ENCODE measurements at places on chromosomes 1 and 21. TPM values are rescaled to one million over a fixed set of nuclear protein-coding genes. Genes with fewer than 3 reads are reported as not detected.
A peak's percentile ranks its signal among the peaks of the same experiment; 100 is the strongest.

DNA sequence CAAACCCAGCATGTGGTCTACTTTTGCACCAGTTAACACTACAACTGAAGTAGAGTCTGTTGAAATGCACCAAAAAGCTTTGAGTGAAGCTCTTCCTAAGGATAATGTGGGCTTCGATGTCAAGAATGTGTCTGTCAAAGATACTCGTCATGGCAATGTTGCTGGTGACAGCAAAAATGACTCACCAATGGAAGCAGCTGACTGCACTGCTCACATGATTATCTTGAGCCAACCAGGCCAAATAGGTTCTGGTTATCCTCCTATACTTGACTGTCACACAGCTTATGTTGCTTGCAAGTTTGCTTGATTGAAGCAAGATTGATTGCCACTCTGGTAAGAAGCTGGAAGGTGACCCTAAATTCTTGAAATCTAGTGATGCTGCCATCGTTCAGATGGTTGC lies 85.2 kb downstream of the DENND1B start:
- no peak for DNase-seq

DNA sequence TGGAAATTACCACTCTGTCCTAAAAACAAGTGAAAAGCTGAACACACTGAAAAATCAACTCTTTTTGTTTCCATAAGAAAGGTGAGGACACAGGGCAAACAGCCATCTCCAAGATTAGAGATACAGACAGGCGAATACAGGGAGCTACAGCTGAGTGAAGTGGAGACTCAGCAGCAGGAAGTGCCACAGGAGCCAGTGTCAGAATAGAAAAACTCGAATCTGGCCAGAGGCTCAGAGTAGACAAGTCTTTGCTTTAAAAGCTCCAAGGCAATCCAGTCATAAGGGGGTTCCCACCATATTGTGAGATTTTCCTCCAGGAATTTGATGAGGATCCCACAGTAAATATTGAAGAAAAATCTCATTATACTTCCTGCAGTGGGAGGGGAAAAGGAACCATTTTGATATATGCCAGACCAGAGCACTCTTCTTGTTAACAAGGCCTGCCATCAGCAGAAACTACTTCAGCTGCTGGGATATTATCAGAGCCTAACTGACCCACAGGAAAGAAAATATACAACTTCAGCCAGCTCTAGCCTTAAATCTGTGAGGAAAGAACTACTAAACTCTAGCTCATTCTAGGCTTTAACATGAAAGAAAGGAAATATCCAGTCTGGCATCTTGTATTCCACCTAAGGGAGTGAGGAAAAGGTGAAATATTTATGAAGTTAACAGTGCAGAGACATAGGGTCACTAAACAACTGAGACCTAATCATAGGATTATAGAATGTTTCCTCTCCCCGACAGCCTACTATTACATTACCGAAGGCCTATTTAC lies 256.2 kb upstream of the OLFM3 start:
- DNase-seq: no peak

Gene LAPTM5
- total RNA-seq: 1.8 TPM

DNA sequence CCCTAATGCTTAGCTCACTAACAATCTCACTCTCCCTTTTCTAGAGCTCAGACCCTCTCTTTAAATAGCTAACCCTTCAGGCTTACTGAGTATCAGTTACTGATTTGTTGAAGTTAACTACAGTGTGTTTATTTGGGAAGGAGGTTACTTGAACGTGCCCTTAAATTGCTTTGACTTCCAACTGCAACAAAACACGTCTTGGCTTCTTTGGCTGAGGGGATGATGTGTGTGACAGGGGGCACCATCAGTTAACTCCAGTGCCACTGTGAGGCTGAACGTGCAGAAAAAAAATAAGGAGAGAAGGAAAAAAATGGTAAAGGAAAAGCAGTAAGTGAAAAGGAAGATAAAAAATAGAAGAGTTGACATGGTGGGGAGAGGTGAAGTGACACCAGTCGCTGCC lies 75.1 kb upstream of the NRIP1 start:
- no peak for DNase-seq

- no peak for DNase-seq
Measured at GRCh38 chr1:208542309-208542708, 298.1 kb upstream of the PLXNA2 start.

DNA sequence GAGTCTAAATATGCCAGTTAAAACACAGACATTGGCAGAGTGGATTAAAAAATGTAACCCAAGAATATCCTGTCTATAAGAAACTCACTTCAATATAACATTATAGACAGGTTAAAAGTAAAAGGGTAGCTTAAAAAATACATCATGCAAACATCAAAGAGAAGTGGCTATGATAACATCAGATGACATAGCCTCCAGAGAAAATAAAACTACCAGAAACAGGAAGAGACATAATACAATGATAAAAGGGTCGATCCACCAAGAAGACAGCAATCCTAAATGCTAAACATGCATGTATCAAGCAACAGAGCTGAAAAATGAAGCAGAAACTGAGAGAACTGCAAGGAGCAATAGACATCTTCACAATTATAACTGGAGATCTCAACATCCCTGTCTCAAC lies 190.2 kb upstream of the NR5A2 start:
- no peak for DNase-seq

Gene KLF17
- 0.36 TPM for total RNA-seq

- DNase-seq: no peak
Measured at GRCh38 chr21:16370186-16370585, 640.4 kb downstream of the USP25 start.

Gene ERICH3
- total RNA-seq: not detected

- peak; percentile 77 for DNase-seq
Measured at GRCh38 chr1:18639368-18640055, 8.9 kb downstream of the PAX7 start.

GRCh38 chr1:40273547-40274166 lies 15.6 kb downstream of the ZMPSTE24 start:
- no peak for DNase-seq

DNA sequence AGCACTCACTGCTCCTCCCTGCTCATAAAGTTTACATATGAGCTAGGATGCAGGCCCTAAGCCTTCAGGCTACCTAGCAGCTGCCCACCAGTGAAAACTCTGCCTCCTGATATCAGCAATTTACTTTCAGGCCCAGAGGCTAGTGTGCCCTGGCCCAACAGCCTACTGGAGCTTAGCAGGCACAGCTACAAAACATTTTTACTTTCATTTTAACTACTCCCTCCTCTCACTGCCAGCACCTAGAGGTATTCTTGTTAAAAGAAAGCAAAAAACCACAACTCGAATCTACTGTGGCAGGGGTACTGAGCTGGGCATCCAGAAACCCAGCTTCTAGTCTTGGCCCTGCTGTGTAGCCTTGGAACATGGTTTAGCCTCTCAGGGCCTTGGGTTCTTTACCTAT lies 5.8 kb upstream of the LORICRIN start:
- DNase-seq: no peak

DNA sequence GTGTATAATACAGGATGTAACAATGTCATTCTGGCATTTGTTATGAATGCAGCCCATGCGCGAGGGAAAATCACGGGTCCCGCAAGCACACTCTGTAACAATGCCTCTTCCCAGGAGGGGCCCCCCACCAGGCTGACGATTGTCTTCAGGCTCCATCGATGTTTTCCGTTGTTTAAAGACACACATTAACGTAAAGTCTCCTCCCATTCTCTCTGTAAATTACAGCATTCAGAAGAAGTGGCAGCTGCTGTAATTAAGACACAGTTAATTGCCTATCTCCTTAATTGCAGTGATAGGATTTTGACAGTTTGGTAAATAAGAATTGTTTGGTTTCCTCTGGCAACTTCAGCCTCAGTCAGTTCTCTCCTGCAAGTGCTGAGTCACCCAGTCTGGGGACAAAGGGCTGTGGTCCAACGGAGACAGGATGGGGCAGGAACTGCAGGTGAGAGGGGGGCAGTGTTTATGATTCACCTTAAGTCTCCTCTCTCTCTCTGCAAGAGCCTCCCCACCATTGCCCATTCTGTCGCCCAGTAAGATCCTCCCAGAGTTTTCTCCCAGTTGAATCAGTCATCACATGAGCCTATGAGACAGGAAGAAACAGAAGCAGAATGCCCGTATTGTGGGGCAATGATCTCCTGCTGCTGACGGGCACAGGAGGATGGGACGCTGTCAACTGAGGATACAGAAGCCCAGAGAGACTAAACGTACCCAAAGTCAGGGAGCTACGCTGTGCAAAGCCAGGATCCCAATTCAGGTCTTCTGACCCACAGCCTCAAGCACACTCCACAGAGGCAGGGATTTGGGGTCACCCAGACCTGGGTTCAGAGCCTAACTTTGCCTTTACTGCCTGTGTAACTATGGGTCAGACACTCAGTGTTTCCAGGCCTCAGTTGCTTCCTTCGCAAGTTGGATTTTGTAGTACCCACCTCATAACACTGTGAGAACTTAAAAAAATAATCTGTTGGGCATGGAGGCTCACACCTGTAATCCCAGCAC lies 110.0 kb downstream of the ADSS2 start:
- no peak for DNase-seq

DNA sequence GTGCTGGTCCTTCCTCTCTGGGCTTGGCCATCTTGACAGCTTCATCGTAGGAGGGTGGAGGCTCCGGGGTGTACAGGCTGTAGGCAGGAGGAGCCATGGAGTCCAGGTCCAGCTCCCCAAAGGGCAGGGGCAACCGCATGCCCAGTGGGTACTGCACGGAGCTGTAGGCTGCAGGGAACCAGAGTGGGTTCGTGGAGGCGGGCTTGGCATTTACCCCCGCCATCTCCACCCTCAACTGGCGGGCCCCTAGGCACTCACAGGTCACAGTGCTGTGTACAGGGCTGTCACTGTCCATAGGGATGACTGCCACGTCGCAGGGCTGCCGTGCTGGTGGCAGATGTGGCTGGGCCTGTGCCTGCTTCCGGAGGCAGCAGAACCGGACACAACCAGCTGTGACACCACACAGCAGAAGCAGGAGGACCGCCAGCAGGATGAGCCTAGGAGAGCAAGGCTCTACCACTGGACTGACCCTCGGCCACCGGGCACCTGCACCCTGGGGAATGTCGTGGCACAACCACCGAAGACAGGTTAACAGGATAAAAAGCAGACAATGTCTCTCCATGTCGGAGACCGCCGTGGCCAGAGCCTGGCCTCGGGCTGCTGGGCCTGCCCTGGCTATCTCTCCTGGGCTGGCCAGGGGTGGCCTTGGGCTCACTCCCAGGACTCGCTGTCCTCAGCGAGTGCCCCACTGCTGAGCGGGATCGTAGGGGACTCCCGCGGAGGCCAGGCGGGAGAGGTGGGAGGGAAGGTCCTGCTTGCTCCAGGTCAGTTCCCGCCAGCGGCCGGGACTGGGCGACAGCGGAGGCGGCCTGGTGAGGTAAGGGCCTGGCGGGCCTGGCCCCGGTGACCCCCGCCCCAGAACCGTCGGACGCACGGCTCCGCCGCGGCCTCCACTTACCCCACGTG lies 831 bp downstream of the TMEM52 start:
- DNase-seq: no peak

Gene TNFSF4
- 1.1 TPM for total RNA-seq

GRCh38 chr1:229943148-229943714 lies 123.8 kb upstream of the GALNT2 start:
- DNase-seq: no peak

Gene KLHDC8A
- total RNA-seq: not detected

Gene SLFNL1
- total RNA-seq: 0.72 TPM

DNA sequence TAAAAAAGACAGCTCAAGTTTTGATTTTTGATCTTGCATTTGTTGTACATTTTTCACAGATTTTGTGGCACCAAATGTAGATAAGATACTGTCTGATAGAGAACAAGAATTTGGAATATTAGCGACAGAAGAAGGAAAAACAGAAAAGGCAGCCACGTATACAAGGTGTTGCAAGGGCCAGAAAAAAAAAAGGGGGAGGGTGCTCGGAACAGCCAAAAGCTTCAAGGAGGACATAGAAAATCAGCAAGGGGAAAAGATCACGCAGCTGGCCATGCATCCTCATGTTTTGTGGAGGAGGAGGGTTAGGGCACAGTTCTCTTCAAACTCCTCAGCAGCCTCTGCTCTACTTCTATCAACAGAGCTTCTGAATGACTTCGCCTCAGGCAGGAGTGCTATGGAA lies 80.7 kb upstream of the MROH9 start:
- DNase-seq: no peak

Gene LPAR3
- total RNA-seq: 0.29 TPM

Gene SELE
- not detected for total RNA-seq

- peak; percentile 76 for DNase-seq
Measured at GRCh38 chr1:185017338-185017737, 28.0 kb upstream of the RNF2 start.

GRCh38 chr1:103489935-103490334 lies 35.6 kb upstream of the RNPC3 start:
- no peak for DNase-seq

GRCh38 chr1:187622545-187622944 lies 793.8 kb downstream of the PLA2G4A start:
- DNase-seq: no peak

DNA sequence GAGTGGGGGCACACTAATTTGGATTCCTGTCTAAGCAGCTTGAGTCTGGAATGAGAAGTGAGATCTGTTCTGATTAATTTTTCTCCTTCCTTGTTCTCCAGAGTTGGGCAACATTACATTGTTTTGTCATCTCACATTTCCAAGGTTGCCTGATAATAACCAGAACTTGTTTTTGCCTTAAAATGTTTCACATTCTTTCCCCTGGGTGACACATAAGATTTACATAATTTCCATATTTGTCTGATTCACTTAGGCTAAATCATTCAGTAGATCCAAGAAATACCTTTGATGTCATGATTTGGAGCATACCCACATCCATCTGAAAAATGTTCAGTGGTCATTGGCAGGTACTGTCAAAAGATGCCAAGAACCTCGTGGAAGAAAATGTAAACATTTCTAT lies 60.3 kb downstream of the XCL2 start:
- DNase-seq: peak; percentile 42

Gene SYNJ1
- 6.2 TPM for total RNA-seq

DNA sequence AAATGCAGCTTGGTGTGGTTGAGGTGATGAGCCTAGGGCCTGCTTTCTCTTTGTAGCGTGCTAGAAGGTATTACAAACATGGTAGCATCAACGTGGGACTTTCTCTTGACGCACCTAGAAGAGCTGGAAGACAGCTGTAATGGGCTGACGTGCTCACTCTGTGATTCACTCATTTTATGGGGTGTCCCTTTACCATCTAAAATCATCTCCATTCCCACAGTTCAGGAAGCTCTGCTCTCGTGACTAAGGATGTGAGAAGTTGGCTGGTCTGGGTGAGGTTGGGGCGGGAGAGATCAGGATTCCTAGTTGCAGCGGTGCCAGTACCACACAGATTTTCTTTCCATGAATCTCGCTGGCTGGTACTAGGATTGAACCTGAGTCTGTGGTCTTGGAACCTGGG lies 4.2 kb downstream of the HTR6 start:
- peak; percentile 42 for DNase-seq

DNA sequence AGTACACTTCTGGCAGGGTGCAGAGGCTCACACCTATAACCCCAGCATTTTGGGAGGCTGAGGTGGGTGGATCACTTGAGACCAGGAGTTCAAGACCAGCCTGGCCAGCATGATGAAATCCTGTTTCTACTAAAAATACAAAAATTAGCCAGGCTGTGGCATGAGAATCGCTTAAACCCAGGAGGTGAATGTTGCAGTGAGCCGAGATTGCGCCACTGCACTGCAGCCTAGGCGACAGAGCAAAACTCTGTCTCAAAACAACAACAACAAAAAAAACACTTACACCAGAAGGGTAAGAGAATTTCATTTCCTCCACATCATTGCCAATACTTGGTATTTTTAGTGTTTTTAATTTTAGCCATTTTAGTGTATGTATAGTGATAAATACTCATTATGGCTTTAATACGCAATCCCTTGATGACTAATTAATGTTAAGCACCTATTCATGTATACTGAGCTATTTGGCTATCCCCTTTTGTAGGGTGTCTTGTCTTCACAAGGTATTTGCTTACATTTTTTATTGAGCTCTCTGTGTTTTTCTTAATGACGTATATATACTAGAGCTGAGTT lies 77.1 kb upstream of the TNR start:
- no peak for DNase-seq

All from osteoblast (primary cell).